ENCODE measurements at places on chromosomes 2 and 18. TPM values are rescaled to one million over a fixed set of nuclear protein-coding genes. Genes with fewer than 3 reads are reported as not detected.

MAPK4 gene
- 10.9 TPM for polyA plus RNA-seq

SNORC gene
- 1.4 TPM for polyA plus RNA-seq

DLX2 gene
- 0.11 TPM for polyA plus RNA-seq

CPO gene
- 0.38 TPM for polyA plus RNA-seq

MCM6 gene
- 18.9 TPM for polyA plus RNA-seq

NCKAP5 gene
- 3.3 TPM for polyA plus RNA-seq

DSG2 gene
- 4.9 TPM for polyA plus RNA-seq

TTN gene
- 322 TPM for polyA plus RNA-seq

ITGA6 gene
- 84.2 TPM for polyA plus RNA-seq

IL18R1 gene
- 0.57 TPM for polyA plus RNA-seq

RNF152 gene
- polyA plus RNA-seq: 5.2 TPM

VAMP8 gene
- polyA plus RNA-seq: 12.8 TPM

MOGAT1 gene
- polyA plus RNA-seq: not detected

TRIM54 gene
- 105 TPM for polyA plus RNA-seq

NT5DC4 gene
- polyA plus RNA-seq: 0.09 TPM

All from forelimb muscle (tissue), 1 donor.